NCI-H2171 (cell line): ENCODE measurements at places on chromosomes 1 and 21.

DNA sequence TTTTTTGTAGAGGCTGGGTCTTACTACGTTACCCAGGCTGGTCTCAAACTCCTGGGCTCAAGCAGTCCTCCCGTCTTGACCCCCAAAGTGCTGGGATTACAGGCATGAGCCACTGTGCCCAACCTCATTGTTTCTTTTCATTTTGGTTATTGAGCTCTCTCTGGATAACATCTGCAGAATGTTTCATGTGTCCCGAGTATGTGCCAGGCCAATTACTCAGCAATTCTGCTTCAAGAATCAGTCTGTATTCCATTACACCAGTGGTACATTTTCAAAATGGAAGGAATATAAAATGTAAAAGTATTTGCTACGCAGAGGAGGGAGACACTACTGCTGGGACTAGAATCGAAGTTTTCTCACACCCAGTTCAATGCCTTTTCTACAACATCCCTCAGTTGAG is 1.7 kb upstream of the ELOA start:
- DNase-seq, result no peak

DNA sequence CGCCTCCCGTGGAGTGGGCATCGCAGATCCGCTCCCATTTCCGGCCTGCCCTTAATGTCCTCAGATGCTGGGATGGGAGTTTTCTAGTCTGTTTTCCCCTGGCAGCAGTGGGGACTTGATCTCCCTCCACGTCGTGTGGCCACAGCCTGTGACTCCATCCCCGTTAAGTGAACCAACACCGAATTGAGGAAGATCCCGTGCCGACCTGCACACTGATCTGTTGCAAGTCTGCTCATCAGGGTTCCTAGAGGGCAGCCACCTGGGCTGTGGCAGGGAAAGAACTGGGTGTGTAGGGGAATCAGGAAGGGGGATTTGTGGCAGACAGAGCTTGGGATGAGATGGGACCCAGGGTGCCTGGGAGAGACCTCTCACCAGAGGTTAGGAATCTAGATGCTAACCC is 23.3 kb upstream of the CDK18 start:
- DNase-seq, result no peak

- no peak for DNase-seq
Observed at GRCh38 chr1:22313321-22313720, 138.3 kb upstream of the ZBTB40 start.

DNA sequence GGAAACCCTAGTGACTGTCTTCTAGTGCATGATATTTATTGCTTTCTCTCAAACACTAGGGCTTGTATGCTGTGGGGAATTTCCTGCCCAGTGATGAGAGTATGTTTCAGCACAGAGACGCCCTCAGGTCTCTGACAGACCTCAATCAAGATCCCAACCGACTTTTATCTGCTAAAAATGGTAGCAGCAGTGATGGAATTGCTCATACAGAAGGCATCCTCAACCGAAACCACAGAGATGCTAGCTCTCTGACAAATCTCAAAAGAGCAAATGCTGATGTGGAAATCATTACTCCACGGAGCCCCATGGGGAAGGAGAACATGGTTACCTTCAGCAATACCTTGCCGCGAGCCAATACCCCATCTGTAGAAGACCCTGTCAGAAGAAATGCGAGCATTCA is 41.3 kb downstream of the PLPPR4 start:
- DNase-seq, result no peak

DNA sequence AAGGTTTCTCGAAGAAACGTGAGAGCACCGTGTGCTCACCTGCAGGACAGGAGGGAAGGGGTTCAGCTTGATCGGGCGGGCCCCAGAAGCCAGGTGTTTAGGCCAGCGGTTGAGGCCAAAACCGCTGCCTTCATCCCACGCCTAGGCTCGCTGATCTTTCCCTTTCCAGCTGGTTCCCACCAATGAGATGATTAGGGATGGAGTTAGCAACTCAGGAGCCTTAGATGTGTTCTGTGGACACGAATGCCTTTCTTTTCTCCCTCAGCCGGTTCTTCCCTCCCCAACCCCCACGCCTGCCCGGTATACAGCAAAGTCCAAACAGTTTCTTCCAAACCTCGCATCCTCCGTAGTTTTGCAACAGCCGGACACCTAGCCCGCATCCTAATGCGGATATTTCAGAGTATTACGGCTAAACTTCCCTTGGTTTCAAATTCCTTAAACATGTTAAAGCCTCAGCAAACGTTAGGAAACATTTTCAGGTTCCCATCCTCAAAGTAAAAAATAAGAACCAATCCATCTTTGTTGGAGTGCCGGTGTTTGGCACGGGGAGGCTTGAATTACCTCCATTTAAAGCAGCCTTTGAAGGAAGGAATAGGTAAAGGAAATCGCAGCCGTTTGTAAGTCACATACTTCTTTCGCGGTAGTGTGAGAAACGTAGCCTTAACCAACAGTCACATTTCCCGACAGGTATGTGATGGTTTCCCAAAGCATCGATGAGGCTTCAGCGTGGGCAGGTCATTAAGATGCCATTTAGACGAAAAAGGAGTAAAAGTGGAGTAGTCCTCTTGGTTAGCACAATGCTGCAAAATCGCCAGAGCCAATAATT is 1.1 kb downstream of the LRRC8C start:
- no peak for DNase-seq

DNA sequence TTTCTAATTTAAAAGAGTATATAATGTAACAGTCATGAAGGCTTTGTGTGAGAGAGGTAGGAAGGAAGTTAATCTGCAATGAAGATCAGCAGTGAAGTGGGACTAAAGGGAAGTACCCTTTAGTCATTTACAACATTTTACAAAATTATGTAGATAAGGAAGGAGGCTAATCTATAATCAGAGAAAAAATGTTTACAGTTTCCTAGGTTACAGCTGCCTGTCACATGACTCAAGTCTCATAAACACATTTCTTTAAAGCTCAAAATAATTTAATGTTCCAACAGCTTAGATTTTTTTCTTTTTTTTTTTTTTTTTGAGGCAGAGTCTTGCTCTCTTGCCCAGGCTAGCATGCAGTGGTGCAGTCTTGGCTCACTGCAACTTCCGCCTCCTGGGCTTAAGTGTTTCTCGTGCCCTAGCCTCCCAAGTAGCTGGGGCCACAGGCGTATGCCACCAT is 26.2 kb upstream of the CAP1 start:
- no peak for DNase-seq

GRCh38 chr1:189682591-189682990 is 795.1 kb downstream of the BRINP3 start:
- no peak for DNase-seq

DNA sequence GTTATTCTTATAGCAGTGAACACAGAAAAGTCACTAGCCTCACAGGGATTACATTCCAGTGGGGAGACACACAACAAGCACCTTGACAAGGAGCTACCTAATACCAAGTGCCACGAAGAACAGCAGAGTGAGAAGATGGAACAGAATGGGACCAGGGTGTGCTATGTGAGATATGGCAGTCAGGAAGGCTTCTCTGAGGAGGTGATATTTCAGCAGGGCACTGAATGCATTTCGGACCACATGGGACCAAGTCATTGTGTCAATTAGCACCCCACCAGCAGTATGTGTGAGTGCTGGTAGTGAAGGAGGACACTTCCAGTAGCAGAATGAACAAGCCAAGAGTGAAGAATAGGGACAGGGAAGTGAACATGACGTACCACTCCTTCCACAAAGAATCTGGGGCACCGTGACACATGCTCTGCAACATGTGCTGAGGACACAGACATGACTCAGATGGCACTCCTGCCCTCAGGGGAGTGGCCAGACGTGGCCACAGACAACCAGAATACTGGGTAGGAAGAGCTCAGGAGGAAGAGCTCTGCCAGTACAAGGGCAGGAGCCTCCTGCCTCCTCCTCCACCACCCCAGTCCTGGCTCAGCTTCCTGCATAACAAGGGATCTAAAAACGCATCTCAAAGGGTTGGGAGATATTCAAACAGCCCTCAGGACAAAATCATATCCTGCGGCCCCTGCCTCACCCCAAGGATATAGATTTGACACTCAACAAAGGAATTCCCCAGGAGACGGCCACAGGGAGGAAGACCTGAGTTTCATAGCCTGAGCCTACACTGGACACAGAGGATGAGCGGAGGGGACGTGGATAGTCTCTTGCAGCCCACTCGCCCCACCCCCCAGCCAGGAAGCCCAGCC is 102.5 kb downstream of the TRABD2B start:
- DNase-seq, result no peak

DNA sequence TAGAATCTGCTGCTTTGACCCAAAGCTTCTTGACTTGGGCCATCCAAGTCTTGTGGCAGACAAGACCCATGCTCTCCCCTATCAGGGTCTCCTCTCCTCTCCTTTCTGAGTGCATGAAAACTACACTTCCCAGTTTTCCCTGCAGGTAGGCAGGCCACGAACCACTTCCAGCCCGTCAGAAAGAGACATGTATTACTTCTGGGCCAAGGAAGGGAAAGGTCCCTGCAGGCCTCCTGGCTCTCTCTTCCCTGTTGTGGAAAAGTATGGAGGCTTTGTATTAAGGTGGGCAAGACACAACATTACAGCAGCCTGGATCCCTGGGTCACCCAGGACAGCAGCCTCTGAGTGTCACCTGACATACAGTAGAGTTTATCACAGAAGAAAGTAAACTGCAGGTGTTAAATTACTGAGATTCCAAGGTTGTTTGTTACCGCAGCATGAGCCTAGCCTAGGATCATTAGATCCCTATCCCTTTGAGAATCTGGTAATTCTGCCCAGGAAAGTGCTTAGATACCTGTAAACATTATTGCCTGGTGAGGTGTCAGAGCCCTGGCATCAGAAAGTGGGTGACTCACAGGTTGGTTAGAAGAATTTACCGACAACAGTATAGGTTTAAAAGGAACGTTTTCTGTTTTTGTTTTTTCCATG is 717.3 kb downstream of the MATN1 start:
- no peak for DNase-seq

- peak; percentile 56 for DNase-seq
Observed at GRCh38 chr1:20717452-20718342, at the start of gene KIF17. TSS of gene KIF17 (minus strand) at chr1:20718007. CDS start at chr1:20717706, 301 bp downstream.

DNA sequence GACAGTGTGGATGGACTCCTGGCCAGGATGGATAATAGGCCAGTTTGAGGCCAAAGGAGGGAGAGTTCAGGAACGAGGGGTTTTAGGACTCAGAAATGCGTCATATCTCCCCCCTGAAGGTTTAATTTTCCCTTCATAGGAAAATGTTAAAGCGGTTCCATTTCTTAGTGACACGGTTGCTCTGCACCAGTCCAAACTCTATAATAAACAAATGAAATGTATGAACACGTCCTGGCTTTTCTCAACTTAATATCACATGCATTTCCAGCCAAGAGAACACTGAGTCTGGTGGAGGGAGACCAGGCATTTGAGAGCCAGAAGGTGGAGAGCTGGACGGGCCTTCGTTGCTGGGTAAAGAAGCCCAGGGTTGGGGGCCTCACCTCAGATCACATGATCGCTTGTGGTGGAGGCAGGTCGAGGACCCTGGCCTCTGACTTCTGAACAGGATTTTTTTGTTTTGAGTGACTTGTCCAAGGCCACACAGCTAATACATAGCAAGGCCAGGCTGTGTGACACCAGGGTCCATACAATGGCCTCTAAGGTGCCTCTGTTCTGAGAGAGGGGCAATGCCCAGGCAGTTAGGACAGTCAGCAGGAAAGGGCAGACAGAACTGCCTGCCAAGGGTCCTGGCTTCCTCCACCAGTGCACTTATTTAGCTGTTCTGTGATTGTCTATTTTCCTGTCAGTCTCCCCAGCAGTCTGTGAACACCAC is 11.4 kb downstream of the SLC1A7 start:
- no peak for DNase-seq

GRCh38 chr1:117268535-117269455 is 58.1 kb upstream of the VTCN1 start:
- no peak for DNase-seq

- DNase-seq, result no peak
Observed at GRCh38 chr1:246435421-246436041, 71.5 kb downstream of the SMYD3 start.

GRCh38 chr1:187517546-187517945 is 688.8 kb downstream of the PLA2G4A start:
- peak; percentile 58 for DNase-seq

DNA sequence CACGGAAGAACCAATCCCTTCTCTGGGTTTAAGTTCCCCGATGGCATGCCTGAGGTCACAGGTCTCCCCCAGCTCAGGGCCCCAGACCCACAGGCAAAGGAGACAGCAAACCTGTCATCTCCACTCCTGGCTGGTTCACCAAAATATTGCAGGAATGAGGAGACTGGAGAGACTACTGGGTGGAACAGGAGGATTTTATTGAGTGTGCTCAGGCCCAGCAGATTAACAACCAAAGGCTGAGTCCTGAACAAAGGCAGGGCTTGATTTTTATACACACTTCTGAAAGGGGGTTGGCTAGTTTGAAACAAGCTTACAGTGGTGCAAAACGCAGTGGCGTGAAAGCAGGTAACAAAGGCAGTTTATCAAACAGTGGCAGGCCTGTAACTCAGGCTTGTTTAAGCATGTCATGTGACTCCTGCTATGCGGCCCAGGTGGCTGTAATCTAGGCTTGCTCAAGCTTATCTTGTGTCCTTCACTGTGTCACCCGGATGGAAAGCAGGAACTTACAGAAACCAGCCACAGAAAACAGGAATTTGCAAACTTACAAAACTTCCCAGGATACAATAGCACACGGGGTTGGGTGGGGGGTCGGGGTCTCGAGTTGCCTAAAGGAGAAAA is 27.4 kb upstream of the KCNJ15 start:
- no peak for DNase-seq

GRCh38 chr1:185041742-185042141 is 3.6 kb upstream of the RNF2 start:
- DNase-seq, result no peak

- no peak for DNase-seq
Observed at GRCh38 chr1:235933017-235933765, 66.5 kb upstream of the LYST start.

DNA sequence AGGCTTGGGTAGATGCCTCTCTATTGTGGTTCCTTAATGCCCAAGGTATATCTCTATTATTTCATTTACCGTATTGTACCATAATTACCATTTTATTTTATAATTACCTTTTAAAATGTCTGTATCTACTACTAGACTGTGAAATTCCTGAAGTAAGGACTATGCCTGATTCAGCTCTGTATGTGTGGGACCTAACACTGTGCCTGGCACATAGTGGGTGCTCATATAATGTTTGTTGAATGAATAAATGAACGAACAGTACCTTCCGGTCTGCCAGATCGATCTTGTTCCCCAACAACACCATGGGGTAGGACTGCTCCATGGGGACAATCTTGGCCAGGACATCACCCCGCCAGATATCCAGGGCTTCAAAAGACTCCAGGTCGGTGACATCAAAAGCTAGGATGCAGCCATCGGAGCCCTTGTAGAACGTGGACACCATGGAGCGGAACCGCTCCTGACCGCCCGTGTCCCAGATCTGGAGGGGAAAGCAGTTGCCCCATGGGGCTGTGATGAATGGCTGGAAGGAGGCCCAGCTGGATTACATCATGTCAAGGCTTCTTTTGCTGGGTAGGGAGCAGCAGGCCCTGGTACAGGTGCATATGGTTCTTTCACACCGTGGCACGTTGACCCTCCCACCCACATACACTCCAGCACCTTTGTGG is 10.8 kb downstream of the RAB7B start:
- no peak for DNase-seq
